ENCODE measurements at places on chromosomes 11 and 22. TPM values are rescaled to one million over a fixed set of nuclear protein-coding genes. Genes with fewer than 3 reads are reported as not detected.

Gene NEFH
- total RNA-seq: 0.86 TPM

Gene OR5D14
- not detected for total RNA-seq

Gene C11orf86
- not detected for total RNA-seq

Gene ATXN10
- total RNA-seq: 65.2 TPM

Gene CNIH2
- not detected for total RNA-seq

Gene TSKU
- 20.6 TPM for total RNA-seq

Gene SLC5A12
- not detected for total RNA-seq

Gene OR4A16
- not detected for total RNA-seq

Gene BTBD18
- total RNA-seq: not detected

Gene RRP7A
- total RNA-seq: 45.3 TPM

Gene MOGAT2
- total RNA-seq: not detected

Gene MSANTD2
- total RNA-seq: 15.4 TPM

Gene ISX
- not detected for total RNA-seq
